ENCODE measurements at places on chromosomes 16 and 17.
A peak's percentile ranks its signal among the peaks of the same experiment; 100 is the strongest.

DNA sequence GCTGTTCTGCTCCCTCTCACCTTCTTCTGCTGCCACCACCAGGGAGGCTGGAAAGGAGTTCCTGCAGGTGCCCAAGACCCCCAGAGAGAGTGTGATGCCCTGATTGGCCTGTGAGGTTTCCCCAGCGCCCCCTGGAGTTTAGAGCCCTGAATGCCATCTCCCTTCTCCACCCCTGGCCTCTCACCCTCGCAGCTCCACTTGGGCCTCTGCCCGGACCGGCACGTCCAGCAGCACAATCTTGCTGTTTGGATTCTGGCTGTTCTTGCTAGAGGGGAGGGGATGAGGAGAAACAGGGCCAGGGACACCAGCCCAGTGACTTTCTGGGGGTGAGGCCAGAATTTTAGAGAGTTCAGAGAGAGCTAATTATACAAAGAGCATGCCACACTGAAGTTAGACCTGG is 12.5 kb upstream of the FAM171A2 start:
- DNase-seq = no peak

- no peak for DNase-seq
These were observed 49.4 kb downstream of the COG7 start for GRCh38 chr16:23403547-23403946.

DNA sequence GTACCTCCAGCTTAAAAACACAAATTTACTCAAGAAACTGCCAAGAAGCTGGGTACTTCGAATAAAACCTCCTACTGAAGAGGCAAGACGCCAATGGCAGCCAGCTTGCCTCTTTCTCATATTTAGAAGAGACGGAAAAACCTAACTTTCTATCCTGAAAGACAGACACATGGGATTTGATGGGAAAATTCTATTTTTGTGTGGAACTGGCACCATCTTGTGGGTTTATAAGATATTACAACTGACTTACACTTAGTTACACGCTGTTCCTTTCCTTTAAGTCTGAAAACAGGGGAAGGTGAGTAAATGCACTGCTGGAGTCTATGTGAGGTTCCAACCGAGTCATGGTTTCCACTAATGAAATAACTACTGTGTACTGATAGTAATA is 10.3 kb downstream of the ZNF18 start:
- DNase-seq = no peak

- no peak for DNase-seq
These were observed 110.0 kb downstream of the GAS7 start for GRCh38 chr17:10088444-10088843.

DNA sequence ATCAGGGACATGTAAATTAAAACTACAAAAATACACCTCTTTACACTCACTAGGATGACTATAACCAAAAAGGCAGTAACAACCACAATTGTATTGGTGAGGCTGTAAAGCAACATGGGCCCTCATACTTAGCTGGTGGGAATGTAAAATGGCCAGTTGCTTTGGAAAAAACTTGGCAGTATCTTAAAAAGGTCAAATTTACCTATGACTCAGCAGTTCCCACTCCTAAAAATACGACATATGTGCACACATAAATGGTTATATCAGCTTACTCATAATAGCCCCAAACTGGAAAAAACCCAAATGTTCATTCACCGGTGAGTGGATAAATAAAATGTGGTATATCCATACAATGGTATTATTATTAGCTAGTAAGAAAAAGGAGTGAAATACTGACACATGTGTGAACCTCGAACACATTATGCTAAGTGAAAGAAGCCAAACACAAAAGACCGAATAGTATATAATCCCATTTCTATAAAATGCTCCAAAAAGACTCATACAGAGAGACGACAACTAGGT is 391.4 kb downstream of the NPIPA8 start:
- DNase-seq = no peak

GRCh38 chr17:31374094-31374447 is 17.4 kb upstream of the RAB11FIP4 start:
- no peak for DNase-seq

- no peak for DNase-seq
These were observed 2.9 kb upstream of the AQP8 start for GRCh38 chr16:25213709-25214397.

GRCh38 chr17:77374170-77374936 is 233.6 kb downstream of the SEC14L1 start:
- DNase-seq = peak; percentile 36

- DNase-seq = no peak
These were observed 3.1 kb downstream of the PRSS21 start for GRCh38 chr16:2819939-2820835.

GRCh38 chr17:76674600-76674999 is 31.0 kb upstream of the ST6GALNAC1 start:
- no peak for DNase-seq

DNA sequence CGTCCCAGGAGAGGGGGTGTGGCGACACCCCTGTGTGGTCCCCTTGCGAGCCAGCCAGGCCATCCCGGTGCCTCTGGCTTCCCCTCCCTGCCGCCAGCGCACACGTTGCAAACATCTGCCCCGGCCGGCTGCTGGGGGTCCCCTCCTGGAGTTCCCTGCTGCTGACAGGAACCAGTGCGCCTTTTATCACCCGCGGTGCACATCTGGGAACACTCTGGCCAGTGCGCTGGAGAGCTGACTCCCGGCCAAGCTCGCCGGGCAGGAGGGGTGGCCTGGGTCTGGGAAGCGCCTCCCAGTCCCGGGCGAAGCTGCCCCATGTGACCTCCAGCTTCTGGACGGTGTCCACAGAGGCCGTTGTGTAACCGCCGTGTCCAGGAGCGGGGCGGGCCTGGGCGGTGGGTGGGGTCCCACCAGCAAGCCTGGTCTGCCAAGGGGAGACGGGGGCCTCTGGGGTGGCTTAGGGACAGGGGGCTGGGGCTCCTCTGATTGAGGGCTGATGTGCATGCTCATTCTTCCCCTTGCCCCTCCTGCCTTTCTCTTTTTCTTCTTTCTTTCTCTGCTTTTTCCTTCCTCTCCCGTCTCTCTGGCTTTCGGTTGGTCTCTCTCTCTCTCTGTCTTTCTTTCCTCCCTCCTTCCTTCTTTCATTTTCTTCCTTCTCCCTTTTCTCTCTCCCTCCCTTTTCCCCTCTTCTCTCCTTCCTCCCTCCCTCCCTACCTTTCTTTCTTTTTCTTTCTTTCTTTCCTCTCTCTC is 25.2 kb upstream of the CIBAR2 start:
- DNase-seq = peak; percentile 95

GRCh38 chr16:74465851-74466685 is 44.8 kb upstream of the CLEC18B start:
- no peak for DNase-seq

- DNase-seq = no peak
These were observed 3.2 kb upstream of the SRSF1 start for GRCh38 chr17:58010067-58010799.

DNA sequence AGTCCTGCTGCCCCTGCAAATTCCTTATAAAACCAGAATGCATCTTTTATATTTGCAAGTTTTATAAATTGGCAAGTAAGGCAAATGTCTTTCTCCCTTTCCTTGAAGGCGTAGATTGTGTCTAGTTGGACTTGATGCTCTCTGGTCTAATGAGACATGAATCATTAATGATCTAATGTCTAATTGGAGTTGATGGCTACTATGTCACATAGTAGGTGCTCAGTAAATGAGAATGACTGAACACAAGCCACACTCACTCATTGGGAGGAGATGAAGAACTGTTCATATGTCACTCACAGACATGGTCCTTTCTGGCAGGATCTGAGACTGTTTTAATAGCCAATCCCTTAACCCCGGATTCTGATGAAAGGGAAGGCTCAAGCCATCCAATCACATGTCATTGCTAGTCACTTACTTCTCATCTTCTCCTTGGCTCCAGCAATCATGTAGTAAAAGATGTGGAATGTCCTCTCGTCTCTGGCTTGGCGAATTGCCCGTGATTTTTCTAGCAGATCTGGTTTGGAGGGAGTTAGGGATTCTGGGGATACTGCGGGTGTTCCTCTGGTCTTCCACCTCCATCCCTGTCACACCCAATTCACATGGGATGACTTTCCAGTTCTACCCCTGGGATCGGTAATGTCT is 81.0 kb downstream of the MYH11 start:
- DNase-seq = no peak

GRCh38 chr17:51118330-51119195 is 2.1 kb downstream of the SPAG9 start:
- no peak for DNase-seq

DNA sequence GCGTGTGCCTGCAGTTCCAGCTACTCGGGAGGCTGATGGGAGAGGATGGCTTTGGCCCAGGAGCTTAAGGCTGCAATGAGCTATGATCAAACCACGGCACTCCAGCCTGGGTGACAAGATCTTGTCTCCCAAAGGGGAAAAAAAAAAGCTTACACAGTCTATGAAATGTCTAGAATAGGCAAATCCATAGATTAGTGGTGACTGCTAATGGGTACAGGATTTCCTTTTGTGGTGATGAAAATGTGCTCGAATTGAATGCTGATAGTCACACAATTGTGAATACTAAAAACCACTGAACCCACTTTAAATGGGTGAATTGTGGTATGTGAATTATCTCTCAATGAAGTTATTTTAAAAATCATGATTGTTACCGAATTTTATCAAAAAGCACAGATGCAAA is 14.9 kb downstream of the USP7 start:
- DNase-seq = no peak

DNA sequence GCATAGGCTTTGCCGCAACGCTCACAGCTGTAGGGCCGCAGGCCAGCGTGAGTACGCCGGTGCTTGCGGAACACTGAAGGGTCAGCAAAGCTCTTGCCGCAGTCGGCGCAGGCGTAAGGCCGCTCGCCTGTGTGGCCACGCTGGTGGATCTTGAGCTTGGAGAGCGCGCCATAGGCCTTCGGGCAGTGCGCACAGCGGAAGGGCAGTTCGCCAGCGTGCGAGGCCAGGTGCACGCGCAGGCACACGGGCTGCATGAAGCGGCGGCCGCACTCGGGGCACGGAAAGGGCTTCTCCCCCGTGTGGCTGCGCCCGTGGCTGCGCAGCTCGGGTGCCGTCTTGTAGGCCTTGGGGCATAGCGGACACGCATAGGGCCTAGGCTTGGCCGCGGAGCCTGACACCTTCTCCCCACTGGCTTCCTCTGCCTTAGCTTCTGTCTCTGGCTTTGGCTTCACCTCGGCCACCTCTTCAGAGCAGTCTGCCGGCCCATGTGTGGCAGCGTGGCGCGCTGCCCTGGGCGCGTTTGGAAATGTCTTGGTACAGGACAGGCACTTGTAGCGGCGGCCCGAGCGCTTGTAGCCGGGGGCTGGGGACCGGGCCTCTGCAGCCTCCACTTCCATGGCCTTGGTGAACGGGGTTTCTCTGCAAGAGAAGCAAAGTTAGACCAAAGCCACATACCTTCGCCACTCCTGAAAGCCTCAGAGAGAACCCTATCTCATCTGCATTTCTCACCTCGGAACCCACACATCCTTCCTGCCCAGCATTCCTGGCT is 10.0 kb downstream of the ZNF668 start:
- no peak for DNase-seq

GRCh38 chr16:70715055-70715858 is 29.4 kb upstream of the MTSS2 start:
- peak; percentile 98 for DNase-seq

DNA sequence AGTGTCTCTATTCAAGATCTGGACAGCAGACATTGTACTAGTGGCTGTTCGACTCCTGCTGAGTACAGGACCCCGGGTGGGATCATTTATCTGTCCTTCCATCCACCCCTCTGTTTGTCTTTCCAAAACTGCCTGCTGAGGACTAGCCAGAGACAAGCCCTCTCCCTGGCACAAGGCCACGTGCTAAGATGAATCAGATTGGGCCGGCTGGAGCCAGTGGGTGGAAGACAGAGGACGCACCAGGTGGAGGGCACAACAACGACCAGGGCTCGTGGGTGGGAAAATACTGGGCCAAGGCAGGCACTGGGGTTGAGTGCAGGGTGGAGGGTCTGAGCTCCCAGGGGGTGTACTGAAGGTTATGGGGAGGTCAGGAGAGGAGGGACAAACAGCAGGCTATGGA is 1.4 kb upstream of the CA7 start:
- DNase-seq = no peak
